Hematopoietic multipotent progenitor cell treated with erythropoietin and hydrocortisone succinate and interleukin-3 and kit ligand, for 17 days (in vitro differentiated cells): ENCODE measurements at places on chromosomes 12 and 14.

DNA sequence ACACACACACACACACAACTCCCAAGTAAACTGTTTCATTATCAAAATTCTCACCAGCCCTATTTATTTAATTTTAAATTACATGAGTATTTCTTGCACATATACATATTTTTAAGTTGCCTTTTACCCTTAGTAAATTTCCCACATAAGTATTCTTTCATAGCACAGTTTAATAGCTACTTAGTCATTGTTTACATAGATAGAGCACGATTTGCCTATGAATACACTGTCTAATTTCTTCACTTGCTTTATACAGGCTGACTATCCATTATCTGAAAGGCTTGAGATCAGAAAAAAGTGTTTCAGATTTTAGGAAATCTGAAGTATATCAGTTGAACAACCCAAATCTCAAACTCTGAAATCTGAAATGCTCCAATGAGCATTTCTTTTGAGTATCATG, 30.9 kb downstream of the NIN start:
- no peak for DNase-seq

DNA sequence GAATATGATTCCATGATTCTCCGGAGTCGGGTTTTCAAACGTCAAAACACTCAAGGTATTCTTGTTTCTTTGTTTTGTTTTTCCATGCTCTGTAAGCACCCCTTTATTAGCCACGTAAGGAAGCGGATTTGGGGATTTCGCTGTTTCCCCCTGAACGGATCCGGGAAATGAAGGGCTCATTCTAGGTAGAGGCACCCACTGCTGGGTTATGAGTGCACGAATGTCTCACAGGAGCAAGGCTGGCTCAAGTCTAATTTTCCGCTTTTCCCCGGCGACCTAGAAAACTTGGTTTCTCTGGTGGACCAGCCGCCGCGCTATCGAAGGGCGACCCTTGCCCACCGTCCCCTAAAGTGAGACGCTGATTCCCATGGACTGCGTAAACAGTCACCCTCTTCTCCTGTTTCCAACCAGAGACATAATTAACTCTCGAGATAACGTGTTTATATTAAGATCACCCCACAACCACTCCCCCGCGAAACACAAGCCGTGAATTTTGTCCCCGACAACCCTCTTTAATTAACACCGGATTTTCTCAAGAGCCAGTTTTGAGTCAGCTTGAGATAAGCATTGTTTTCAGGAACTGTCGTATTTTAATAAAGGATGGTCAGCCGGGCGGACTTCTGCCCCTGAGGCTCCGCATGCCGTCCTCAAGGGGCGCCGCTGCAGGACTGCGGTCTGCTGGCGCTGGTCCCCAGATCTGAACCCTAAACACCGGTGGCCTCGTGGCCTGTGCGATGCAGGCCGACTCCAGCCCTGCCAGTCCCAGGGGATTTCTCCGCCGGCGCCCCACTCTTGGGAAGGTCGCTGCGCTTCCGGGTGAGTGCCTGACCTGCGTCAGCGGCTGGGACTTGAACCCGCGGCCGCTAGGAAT, 515 bp upstream of the ABCC9 start:
- DNase-seq: no peak

GRCh38 chr12:123164222-123164621, 13.3 kb upstream of the PITPNM2 start:
- no peak for DNase-seq

DNA sequence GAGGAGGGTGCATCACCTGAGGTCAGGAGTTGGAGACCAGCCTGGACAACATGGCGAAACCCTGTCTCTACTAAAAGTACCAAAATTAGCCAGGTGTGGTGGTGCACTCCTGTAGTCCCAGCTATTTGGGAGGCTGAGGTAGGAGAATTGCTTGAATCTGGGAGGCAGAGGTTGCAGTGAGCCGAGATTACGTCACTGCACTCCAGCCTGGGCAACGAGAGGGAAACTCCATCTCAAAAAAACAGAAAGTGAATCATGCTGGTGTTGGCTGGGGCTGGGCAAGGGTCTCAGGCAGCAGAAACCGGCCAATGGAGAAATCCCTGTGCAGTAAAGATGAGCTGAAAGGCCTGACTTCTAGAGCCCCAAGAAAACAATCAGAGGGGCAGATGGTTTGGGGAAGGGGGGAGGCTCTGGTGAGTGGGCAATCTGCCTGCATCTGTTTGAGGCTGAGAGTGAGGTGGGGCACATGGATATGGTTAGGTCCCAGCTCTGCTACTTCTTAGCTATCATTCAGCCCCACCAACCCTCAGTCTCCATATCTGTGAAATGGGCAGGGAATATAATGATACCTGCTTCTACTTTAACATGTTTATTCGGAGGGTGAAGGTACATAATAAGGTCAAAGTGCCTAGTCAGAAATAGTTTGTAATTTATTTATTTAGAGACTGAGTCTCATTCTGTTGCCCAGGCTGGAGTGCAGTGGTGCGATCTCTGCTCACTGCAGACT, 21.3 kb upstream of the COX6A1 start:
- DNase-seq: no peak

GRCh38 chr14:67487937-67488893, at the start of gene TMEM229B:
TMEM229B (minus strand) TSS chr14:67488721; CDS start chr14:67473923, 14,798 bp downstream.
- no peak for DNase-seq

GRCh38 chr12:42698213-42698612, 108.7 kb upstream of the PRICKLE1 start:
- no peak for DNase-seq

DNA sequence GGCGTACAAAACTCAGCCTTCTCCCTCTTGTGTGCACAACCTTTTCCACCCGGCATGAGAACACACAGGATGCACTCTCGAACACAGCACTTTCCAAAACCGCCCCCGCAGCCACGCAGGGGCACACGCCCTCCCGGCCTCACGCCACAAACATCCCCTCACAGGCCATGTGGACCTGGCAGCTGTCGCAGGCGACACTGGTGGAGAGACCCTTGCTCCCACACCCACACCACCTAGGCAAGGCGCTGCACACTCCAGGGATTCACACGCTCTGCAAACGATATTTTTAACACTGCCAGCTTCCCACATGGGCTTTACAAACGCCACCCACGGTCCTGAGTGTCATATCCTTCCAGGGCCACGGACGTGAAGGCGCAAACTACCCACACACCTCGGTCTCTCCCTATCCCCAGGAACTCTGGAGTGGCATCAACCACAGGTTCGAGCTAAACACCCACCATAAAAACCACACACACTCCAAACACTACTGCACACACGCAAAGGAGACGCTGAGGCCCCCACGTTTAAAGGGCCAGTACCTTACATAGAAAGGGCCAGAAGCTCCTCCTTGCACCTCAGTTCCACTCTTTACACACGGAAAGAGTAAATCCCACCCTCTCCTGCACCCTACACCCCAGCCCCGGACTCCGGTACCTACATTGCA, 12.4 kb upstream of the ITGB7 start:
- DNase-seq: no peak

GRCh38 chr12:122333142-122334087, 67.1 kb upstream of the VPS33A start:
- DNase-seq: no peak

GRCh38 chr12:66599816-66600215, 79.1 kb downstream of the GRIP1 start:
- no peak for DNase-seq

GRCh38 chr12:91655966-91656365, 473.3 kb upstream of the DCN start:
- DNase-seq: no peak

DNA sequence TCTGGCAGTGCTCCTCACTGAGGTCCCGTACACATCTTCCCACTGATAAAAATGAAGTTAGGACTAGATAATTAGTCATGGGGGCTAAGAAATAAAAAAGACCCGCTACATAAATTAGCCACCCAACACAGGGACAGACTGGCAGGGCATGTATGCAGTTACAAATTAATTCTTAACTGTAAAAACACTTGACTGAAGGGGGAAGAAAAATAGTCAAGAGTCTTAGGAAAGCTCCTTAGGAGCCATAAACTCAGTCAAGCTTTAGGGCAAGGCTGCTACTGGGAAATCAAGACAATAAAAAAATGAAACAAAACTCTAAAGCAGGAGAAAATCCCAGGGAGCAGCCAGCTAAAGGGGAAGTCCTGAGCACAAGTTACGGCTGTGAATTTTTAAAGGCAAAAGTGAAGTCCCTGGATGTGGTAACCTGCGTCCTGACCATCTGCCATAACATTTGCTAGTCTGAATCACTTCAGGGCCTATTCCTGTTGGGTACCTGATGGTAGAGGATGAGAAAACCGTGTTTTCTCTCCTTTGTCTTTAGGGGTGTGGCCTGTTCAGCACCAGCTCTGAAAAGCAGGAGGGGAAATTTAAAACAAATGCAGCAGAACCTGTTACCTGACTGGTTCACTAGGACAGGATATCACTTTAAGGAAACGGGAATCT, 7.5 kb upstream of the NPFF start:
- DNase-seq: no peak

- DNase-seq: no peak
These were observed 91.1 kb upstream of the CLMN start for GRCh38 chr14:95410838-95411237.

GRCh38 chr14:34336501-34336900, 125.5 kb downstream of the SPTSSA start:
- no peak for DNase-seq

DNA sequence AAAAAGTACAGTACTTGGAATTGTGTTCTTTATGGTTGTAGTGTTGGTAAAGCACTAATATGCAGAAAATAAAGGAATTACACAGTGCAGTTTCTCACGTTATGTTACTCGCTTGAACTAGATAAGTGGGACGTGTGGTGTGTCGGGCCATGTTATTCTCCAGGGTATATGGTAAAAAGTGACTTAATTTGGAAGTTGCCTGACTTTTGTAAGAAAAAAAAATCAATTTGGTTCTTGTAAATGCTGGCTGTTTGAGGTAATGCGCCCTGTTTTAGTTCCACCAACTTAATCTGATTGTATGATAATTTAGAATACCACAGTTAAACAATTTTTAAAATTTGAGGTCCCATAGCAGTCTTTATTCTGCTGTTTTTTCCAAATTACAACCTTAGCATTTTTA, 4.1 kb downstream of the ARF6 start:
- peak; percentile 32 for DNase-seq

- no peak for DNase-seq
These were observed 33.5 kb downstream of the DAD1 start for GRCh38 chr14:22555384-22556011.

DNA sequence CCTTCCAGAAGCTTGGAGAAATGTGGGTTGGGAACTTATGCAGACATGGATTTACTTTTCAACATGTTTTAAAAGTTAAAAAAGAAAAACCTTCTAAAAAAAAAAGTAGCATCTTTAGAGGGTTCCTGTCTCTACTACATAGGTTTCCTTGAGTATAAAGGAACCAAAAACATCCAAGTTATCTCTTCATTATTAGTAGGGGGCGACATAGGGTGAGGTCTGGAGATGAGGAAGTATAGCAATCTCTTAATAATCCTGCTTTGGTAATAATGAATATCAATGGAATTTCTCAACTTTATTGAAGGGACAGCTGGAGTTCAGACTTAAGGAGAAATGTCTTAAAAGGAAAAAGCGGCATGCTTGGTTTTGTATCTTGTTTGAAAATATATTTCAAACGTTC, 6.5 kb upstream of the PLXNC1 start:
- no peak for DNase-seq

DNA sequence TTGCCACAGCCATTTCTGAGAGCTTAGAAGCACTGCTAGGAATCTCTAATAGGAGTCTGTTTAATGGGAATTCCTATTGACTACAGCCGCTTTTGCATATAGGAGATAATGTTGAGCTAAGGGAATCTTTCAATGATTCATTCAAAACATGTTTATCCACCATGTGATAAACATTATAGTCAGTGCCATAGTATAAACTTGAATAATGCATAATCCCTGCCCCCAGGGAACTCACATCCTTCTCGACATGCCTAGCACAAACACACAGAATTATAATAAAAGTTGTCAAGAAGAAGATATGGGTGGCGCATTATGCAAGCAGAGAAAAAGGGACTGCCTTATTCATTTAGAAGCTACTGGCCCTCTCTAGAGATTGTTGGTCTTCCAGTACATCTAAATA, 248.0 kb downstream of the DAD1 start:
- no peak for DNase-seq

DNA sequence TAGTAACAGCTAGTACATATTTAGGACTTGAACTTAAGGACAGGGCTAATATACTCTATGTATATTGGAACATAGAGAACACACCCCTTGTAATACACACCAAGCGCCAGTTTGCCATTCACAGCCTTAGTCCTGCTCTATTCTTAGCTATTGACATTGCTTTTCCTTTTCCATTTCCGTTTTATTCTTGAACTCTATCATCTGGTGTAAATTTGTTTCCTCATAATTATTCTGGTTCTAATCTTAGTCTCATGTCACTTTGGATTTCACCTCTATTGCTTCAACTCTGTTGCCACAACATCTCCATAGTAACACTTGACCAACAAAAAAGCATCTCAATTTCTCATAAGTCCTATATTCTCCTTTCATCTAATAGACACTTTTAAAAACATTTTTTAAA, 225.7 kb downstream of the PHLDA1 start:
- no peak for DNase-seq

DNA sequence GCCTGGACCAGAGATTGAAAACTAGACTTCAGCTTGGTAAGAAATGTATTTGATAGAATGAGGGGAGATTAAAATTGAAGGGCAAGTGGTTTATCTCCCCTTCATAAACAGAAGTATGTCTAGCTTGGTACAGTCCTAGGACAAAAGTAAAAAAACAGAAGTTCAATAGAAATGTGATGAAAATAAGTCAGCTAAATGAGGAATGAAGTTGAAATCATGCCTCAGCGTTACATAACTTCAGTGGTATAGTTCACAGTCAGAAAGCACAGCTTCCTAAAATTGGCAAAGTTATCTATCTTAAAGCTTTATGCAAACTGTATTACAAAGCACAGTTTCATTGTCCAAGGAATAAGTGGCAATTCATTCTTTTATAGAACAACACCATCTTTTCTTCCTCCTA, 90.2 kb upstream of the SYT10 start:
- DNase-seq: no peak

DNA sequence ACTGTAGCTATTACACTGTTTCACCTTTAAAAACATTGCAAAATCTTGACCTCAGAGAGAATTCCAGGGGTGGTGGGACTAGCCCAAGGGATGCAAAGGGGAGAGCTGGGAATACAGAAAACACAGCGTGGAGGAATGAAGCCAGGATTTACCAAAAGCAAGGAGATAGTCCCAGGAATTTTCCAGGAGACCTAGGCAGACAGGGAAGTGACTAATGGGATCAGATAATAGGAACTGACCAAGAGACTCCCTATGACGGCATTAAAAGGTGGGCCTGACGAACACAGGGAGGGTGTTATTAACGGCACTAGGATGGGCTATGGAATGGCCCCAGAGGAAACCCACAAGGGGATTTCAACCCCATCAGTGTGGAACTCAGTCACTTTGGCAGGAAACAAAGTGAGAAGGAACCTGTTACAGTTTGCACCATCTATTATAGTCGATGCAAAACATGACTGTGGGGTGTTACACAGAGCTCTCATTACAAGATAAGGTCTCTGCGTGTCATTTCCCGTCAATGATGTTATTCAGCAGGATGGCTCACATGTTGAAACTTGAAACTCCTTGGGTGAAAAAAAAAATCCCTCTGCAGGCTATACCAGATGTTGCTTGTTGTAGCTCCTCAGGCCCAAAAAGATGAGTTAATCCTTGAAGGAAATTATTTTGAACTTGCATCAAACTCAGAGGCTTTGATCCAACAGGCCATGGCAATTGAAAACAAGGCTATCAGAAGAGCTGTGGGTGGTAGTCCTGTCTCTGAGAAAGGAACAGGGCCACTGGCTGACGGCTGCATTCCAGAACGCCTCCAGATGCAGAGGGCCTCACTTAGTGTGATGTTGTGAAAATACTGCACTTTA, 58.7 kb downstream of the DRAM1 start:
- no peak for DNase-seq
